AML-193 (cell line): ENCODE measurements at places on chromosomes 1 and 21.

GRCh38 chr1:85398391-85399064, 66.4 kb downstream of the DDAH1 start:
- no peak for DNase-seq

- no peak for DNase-seq
Measured at GRCh38 chr1:230263568-230264195, 162.4 kb downstream of the PGBD5 start.

GRCh38 chr1:50631161-50631560, 207.9 kb upstream of the DMRTA2 start:
- DNase-seq, result no peak

DNA sequence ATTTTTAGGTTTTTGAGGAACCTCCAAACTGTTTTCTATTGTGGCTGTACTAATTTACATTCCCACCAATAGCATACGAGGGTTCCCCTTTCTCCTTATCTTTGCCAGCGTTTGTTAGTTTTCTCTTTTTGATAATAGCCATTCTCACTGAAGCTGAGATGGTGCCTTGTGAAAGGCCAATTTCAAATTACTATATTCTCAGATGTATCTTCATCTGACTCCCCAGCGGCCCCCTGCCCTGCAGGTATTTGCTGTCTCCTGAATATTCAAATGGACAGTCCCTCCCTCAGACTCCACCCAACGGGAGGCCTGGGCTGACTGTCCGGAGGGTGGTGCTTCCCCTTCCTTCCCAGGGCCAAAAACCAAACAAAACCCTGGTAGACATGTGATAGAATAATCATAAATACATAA, 33.5 kb upstream of the TARBP1 start:
- DNase-seq, result peak; percentile 34

- DNase-seq, result no peak
Measured at GRCh38 chr1:23389837-23390321, 20.2 kb upstream of the ZNF436 start.

GRCh38 chr1:108600504-108600903, 40.6 kb downstream of the EEIG2 start:
- no peak for DNase-seq

DNA sequence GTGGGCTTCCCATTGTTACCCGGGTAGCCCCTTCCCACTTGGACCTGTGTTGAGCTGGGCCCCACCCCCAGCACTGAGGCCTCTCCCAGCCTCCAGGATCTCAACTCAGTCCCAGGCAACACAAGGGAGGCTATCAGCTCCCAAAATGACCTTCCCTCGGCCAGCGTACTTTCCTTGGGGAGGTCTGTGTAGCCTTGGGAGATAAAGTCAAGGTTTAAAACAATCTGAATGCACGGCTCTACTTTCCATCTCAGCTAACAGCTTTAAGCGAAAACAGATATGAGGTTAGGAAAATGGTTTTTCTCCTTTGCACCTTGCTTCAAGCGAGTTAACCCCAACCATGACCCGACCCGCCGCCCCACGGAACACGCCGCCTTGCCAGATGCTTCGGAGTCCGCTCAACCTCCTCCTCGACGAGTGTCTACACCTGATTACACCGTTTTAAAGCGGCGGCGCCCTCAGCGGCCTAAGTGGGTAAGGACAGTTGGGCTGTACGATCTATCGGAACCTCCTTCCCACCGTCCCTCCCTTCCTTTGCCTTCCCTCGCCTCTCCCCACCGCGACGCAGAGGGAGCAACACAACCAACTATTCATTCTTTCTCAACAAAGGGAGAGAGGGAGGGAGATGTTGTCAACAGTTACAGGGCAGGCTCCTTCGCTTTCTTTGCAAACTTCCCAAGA, 1.1 kb downstream of the BCAR3 start:
- no peak for DNase-seq

GRCh38 chr1:15345705-15346345, 63.9 kb upstream of the EFHD2 start:
- peak; percentile 81 for DNase-seq

DNA sequence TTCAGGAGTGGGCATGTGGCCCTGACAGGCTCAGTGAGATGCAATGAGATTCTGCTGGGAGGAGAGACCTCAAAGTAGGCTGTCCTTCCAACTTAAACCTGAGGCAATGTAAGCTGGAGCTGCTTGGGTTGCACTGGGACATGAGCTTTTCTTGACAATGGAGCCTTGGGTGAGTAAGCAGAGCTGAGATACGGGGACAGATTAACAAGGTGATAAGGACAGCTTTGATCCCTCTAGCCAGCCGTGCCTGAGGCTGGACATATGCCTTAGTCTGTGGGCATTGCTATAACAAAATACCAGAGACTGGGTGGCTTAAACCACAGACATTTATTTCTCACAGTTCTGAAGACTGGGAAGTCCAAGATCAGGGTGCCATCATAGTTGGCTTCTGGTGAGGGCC, 18.3 kb upstream of the NGF start:
- no peak for DNase-seq

DNA sequence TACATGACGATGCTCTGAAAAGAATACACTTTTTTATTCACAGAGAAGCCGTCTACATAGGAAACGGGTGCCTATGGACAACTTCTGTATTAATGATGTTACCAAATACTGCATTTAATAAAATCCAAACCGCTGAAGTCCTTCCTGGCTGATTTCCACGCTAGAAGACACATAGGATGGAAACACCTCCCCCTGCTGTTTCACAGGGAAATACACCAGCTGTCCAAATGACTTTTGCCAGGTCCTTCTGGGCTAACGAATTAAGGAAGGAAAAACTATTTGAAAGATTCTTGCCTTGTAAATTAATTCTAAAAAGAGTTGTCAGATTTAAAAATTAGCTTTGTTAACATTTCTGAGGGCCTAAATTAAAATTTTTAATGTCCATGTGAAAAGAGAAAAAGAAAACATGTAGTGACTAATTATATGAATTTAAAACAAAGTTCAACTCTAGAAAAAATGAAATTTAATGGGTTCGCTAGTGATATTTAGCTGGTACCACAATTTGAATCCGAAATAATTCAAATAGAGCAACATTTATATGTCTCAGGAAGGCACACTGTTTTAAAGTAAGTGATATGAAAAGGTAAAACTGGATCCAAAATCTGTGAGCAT, 146.0 kb downstream of the RERE start:
- peak; percentile 60 for DNase-seq

DNA sequence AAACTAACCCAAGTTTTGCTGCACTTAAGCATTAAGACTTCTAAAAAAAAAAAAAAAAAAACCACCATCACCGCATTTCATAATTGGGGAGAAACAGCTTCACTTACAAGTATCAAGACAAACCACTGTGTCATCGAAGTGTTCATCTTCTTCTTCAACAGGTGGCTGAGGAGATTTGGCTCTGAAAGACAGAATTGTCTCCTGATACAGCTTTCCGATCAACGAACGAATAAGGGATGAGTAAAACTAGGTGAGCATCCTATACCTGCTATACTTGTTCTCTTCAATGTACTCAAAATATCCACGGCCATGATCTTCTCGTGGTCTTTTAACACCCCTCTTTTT, 2.0 kb downstream of the HNRNPU start:
- peak; percentile 32 for DNase-seq

GRCh38 chr1:175152006-175152652, 40.4 kb downstream of the KIAA0040 start:
- peak; percentile 36 for DNase-seq

DNA sequence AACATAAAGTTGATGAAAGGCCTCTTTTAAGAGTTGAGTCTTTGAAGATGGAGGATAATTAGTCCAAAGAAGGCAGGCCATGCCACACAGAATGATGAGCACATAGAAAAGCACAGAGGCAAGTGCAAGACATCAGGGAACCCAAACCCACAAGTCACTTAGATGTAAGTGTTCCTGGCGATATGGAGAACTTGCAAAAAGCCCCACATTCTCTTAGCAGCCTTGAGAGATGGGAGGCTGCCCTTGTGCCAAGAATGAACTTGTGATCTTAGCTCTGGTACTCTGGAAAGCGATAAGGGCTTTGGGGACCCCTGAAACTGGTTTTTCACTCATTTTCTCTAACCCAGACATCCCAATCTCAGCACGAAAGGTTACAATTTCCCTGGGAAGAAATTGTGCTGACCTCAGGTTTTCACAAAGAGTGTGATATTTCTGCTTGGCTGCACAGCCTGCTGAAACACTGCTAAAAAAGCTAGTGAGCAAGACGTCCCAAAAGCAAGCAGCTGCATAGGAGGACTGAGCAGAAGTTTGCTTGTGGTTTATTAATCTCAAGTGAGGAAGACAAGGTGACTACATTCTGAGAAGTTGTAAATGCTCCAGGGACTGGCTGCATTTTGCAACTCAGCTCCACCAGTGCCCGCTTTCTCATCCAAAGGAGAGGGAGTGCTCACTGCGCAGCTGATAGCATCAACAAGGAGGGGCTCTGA, 496.9 kb upstream of the CAMK1G start:
- no peak for DNase-seq

DNA sequence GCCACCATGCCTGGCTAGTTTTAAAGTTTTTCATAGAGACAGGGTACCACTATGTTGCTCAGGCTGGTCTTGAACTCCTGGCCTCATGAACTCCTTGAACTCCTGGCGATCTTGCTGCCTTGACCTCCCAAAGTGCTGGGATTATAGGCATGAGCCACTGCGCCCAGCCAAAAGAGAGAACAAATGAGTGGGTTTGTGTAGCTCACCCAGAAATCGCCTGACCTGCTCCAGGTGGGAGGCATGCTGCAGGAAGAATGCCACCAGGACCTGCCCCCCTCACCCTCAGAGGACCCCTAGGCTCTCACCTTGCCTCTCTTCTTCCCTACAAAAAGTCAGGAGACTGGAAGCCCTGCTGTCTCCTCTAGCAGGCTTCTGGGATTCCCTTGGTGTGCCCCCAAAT, 88.8 kb downstream of the SYT2 start:
- no peak for DNase-seq

DNA sequence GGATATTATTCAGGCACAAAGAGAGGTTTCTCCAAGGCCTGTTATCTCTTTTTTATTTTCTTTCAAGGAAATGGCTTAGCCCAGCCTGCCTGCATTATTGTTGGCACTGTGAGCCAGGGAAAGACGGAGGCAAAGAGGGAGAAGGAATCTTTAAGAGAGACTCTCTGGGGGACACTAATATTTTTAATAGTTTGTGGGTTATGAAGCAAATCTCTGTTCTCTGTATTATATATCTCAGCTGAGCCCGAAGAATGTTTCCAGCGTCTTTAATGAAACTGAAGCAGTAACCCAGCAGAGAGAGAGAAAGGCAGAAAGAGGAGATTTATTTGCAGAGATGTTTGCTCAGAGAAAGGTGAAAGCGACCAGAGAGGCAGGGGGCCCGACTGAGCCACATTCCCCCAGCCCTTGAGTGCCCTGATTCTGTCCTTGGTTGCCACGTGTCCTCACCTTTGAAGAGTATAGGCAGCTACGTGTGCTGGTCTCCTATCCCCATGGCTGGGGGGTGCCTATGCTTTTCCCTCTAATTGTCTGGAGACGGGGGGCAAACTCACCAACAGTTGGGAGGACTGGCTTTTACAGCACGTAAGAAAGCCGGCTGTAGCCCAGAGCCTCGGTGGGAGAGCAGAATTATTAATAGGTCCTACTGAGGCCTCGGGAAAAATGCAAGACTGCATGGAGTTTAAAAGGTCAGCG, 166.4 kb downstream of the TRABD2B start:
- no peak for DNase-seq

GRCh38 chr1:184025242-184025675, 12.3 kb downstream of the COLGALT2 start:
- no peak for DNase-seq

GRCh38 chr1:211816586-211816985, 14.0 kb downstream of the LPGAT1 start:
- DNase-seq, result no peak

- no peak for DNase-seq
Measured at GRCh38 chr1:45926330-45926729, 122.9 kb downstream of the MAST2 start.

DNA sequence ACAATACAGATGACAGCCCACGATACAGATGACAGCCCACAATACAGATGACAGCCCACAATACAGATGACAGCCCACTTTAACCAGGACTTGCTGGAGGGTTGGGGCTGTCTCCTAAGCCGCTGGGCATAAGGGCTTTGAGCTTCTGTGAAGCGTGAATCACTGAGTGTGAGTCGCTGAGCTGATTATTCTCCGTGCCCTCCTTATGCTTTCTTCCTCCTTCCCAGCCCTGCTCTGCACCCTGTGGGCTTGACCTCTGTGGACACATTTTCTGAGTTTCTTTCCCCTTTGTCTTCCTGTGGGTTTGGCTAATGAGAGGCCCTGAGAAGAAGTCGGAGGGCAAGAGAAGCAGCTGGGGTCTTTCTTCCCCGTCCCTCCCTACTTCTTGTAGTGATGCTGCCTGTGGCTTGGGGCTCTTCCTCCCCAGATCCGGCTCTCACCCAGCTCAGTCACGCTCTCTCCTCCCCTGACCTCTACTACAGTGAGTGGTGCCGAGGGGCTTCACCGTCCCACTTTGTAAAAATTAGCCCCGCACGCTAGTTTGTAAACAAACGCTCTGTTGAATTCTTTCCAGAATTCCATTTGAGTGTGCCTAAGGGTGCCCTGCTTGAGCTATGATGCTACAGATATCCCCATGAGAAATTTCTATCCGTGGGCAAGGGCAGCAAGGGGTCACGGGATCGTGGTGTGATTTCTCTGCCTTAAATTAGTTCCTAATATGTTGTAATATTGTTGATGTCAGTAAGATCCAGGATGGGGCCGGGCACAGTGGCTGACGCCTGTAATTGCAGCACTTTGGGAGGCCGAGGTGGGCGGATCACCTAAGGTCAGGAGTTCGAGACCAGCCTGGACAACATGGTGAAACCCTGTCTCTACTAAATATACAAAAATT, 46.4 kb upstream of the SOD1 start:
- DNase-seq, result no peak

- no peak for DNase-seq
Measured at GRCh38 chr1:111553196-111553595, 49.8 kb upstream of the ADORA3 start.

GRCh38 chr1:93591676-93592550, 89.7 kb downstream of the BCAR3 start:
- no peak for DNase-seq

DNA sequence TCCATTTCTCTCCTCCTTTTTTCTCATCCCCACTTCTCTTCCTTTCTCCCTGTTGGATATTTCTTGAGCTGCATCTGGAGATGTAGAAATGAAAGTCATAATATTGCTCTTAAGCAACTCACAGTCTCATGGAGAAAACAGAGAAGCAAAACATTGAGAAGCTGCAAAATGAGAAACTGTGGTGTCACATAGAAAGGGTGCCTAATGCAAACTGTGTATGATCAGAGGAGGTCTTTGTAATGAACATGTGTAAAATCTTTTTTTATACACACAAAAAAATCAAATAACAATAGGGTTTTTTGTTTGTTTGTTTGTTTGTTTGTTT, 11.8 kb upstream of the SLAMF7 start:
- no peak for DNase-seq

DNA sequence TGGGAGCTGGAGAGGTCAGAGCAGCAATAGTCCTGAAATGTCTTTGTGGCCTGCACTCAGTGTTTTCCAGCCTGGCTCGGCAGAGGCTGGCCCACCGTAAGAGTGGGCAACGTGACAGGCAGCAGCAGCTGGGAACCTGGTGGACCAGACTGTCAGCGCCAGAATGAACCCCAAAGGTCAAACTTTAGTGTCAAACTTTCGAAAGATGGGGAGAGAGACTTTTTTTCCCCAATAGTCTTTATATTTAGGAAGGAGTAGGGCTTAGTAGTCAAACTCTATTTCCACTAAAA, 10.3 kb downstream of the BLACAT1 start:
- DNase-seq, result no peak
